Stimulated activated CD4-positive, alpha-beta T cell treated with anti-CD3 and anti-CD28 coated beads, Interleukin-12 subunit alpha, Interleukin-12 subunit beta, amount 100 ng/mL, for 48 hours (primary cell): ENCODE measurements at places on chromosomes 3 and 15.

DNA sequence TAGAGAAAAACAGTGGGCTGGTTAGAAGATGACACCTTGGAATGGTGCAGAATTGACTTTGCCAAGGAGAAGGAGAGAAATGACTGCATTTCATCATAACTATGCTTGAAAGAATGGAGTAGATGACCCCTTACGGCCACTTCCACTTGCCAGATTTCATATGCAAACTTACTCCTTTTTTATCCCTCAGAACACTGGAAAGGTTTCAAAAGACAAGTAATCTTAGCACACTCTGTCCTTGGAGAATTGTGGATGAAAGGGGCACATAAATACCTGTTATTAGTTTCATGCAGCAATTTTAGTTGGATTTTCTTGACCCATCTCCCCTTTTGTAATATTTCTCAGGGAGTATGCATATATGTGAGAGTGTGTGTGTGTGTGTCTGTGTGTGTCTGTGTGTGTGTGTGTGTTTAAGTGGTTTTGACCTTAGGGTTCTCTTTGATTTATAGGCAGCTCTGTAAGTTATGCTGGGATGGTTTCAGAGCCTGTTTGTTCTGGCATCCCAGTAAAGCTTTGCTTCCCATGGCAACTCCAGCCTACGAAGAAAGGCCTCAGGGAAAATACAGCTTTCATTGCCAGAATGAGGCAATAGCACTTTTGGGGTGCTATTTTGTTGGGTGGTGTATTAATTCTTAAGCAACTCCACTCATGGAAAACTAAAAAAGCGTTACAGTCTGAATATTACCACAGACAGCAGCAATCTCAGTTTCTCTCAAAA lies 122.2 kb upstream of the TP63 start:
- DNase-seq, result no peak

GRCh38 chr3:111691293-111691909 lies 96.3 kb upstream of the ZBED2 start:
- no peak for DNase-seq

DNA sequence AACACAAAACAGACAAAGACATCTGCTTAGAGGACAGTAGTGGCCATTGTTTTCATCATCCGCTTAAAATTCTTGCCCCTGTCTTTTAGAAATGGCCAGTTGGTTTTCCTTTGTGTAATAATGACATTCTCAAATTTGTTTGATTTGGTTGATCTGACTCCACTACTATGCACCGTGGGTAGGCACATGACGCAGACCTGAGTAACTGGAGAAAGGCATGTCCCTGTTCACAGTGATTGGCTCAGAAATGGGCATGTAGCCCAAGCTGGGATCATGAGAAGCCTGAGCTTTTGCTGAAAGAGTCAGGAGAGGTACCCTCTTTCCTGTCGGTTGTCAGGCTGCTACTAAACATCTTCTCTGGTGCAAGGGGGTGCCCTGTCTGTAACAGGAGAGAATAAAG lies 36.6 kb upstream of the MAGI1 start:
- DNase-seq, result no peak

DNA sequence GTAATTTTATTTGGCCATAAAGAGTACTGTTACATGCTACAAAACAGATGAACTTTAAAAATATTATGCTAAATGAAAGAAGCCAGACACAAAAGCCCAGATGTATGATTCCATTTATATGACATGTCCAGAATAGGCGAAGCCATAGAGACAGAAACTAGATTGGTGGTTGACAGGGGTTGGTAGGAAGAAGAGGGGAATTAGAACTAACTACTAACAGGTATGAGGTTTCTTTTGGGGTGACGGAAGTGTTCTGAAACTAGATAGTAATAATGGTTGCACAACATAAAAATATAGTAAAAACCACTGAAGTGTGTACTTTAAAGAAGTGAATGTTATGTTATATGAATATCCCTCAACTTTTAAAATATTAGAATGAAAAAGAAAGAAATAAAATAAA lies 66.1 kb downstream of the GBE1 start:
- DNase-seq, result no peak

- no peak for DNase-seq
Measured at GRCh38 chr3:169929830-169930519, 18.6 kb downstream of the SAMD7 start.
